GM10248 (cell line): ENCODE measurements at places on chromosomes 2 and 18.

GRCh38 chr18:8895987-8896619 is 190.7 kb downstream of the MTCL1 start:
- no peak for DNase-seq

DNA sequence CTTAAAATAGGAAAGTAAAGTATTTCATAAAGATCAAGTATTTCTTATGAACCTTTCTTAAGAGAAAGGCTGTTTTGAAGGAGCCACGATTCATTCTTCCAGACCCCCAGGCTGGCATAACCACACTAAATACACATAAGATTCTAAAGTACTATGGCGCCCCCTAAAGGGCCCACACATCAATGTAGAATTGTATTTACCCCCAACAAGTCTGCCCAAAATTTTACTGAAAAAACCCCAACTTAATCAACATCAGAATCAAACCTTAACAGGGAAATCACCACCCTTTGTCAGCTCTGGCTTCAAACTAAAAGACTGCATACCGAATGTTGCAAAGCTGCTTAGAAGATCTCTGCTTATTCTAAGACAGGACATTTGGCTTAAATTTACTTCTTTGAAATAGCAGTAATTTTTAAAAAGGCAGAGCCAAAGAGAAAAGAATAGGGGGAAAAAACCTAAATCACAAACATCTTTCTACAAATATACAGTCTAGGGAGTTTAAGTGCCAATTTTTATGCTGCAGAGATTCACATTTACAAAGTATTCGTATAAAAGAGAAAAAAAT is 20.4 kb upstream of the BCL2 start:
- DNase-seq: no peak

- no peak for DNase-seq
These were observed 11.0 kb upstream of the LRRFIP1 start for GRCh38 chr2:237616373-237616733.

- no peak for DNase-seq
These were observed 594 bp downstream of the RAD51AP2 start for GRCh38 chr2:17517481-17518211.

DNA sequence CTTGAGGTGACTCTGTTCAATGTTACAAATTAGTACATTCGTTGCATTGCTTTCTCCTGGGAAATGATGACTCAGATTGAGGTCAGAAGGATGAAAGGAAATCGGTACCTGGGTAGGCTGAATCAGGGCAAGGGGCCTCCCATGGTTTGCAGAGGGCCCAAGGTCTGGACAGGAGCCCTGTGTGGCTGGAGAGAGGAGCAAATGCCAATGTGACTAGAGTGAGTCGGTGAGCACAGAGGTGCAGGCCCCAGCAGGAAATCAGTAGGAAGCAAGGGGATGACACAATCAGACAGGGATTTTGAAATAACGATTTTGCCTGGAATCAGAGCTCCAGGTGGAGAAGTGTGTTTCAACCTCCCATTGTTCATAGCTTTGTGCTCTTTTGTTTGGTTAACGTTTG is 118.9 kb downstream of the CCDC102B start:
- no peak for DNase-seq

GRCh38 chr2:55150834-55151233 is 81.3 kb downstream of the CLHC1 start:
- DNase-seq: peak; percentile 64

- DNase-seq: no peak
These were observed 114.5 kb upstream of the SMAD2 start for GRCh38 chr18:48044944-48045343.

GRCh38 chr18:42275949-42276730 is 321.1 kb downstream of the PIK3C3 start:
- no peak for DNase-seq

DNA sequence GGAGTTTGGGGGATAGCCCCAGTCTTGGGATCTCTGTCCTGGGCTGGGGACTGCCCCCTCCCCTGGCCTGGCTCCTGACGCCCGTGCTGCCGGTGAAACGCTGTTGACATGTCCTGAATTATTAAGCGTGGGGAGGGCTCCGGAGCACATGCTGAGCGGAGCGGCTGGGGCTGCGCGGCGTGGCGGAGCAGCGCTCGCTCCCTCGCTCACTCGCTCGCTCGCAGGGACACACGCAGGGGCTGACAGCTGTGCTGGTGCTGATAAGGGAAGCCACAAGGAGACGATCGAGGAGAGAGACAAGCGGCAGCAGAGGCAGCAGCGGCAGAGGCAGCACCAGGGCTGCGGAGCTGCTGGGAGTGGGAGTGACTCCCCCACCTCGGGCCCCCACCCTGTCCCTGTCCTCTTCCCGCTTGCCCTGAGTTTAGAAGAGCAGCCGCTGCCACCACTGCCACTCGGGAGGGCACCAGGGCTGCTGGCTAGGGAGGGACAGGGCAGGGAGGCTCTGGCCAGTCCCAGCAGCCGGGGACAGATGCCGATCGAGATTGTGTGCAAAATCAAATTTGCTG is at the start of gene ASIC4:
Gene ASIC4, plus strand, starts transcription at position 287 of the 566 bp plus-strand sequence. Its CDS starts 243 bp downstream, at position 530.
- DNase-seq: no peak

- DNase-seq: no peak
These were observed 91.8 kb downstream of the SKA1 start for GRCh38 chr18:50466634-50467033.

DNA sequence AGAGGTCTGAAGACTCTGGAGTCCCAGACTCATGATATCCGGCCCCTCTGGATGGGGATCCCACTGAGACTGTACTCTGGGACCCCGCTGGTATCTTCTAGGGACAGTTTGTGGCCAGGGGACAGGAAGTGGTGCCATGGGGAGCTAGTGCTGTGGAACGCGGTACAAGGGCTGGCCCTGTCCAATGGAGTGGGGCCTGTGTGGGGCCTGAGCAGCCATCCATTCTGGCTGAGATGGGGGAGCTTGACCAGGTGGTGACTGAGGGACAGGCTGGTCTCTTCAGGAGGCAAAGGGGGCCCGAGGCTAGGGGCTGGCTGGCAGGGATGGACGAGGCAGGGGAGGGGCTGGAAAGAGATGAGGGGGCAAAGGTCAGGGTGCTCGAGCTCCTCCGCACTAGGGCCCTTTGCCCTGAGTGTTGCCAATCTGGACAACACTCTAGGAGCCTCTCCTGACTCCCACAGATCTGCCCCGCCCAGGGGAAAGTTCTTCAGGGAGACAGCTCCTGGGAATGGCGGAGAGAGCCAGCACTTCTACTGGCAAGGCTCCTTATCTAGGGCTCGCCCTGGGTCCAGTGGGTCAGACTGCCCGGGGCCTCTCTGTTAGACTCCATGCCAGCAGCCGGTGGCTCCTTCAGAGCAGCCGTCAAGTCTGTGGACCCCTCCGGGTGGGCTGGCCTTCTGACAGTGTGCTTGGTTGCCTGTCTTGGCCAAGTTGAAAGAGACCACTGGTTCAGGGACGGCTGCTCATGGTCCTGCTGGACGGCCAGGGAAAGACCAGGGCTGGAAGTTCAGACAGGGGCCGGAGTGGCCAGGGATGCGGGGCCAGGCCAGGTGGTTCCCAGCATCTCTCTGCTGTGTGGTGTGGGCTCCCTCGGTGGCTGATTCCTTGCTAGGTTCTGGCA is 12.3 kb downstream of the MALL start:
- no peak for DNase-seq

GRCh38 chr2:77487074-77487803 is 34.9 kb downstream of the LRRTM4 start:
- DNase-seq: no peak

DNA sequence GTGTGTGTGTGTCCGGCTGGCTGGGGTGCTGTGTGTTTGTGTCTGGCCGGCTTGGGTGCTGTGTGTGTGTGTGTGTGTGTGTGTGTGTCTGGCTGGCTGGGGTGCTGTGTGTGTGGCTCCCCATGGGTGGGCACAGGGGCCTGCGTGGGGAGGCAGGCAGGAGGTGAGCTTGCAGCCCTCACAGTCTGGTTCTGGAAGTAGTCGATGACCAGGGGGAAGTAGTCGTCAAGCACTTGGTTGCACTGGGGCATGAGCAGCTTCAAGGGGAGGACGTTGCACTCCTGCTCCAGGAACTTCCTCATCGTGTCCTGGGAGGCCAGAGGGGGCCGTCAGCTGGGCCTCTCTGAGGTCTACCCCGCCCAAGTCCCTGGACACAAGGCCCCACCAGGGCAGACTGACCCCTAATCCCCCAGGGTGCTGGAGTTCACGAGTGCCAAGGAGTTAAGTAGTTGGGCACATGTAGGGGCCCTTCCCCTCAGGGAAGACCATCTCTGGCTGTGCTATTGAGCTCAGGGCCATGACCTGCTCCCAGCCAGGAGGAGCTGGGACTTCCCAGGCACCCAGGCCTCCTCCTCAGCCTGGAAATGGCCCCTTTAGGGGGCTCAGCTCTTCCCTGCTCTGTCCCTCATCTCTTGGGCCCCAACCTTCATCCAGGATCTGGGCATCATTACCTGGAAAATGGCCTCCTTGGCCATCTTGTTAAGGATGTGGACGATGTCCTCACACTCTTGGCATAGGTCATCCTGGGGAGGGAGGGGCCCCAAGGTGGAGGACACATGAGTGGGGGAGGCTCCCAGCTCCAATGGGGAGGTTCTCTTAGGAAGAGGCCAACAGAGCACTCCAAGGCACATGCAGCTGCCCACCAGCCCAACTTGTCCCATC is 1.3 kb downstream of the SFTPB start:
- no peak for DNase-seq

GRCh38 chr18:23871410-23871809 is 143.1 kb upstream of the TTC39C start:
- DNase-seq: no peak

- DNase-seq: no peak
These were observed 99.4 kb downstream of the WDSUB1 start for GRCh38 chr2:159187106-159187505.

DNA sequence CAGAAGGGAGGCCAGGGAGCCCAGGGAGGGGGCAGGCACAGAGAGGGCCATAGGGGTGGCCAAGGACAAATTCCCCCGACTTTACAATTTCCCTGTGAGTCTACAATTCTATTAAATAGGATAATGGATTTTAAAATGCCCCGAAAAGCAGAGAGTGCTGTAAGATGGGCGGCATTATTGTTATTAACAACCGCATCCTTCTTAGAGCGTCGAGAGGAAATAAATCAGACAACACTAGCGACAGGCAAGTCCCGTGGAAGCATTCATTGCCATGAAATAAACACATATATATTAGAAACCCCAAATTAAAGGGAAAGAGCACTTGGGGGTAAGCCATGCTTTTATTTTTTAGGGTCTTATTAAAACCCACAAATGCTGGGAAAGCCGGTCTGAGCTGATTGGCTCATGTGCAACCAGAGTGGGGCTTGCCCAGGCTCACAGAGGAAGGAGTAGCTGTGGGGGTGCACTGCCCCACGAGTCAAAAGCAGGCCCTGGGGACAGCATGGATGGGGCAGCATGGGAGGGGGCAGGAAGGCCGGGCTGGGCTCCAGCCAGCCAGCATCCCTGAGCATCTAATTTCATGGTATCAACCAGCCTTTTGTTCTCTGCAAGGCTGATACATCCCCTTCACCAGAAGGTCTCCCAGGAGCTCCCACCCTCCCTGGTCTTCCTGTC is 187.1 kb downstream of the CELF4 start:
- no peak for DNase-seq

DNA sequence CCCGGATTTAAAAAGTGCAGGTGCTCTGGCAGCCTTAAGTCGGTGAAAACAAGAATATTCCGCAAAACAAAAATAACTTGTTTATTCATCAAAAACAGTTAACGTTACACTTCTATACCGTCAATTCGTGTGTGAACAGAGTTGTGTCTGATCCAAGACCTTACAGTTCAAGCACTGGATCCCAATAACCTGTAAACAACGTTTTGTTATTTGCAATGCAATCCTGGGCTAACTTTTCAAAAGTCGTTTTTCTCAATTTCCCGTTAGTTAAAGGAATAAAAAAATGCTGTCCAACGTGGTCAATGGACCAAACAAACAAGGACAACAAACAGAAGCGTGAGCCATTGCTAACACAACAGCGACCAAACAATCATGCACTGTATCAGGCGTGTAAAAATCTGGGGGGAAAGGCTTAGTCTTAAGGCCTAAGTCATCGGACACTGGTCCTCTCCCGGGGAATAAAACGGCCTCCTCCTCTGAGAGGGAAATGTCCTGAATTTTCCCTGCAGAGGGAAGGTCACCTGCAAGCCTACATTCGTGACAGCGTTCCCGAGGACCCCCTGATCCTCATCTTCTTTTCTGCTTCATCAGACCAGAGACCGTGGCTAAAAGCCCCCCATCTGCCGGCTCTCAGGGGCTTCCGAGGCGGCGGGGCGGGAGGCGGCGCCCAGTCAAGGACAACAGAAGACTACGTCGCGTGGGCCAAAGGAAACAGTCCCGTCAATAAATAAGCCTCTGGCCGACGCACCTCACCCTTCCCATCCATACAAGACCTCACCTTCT is 490 bp downstream of the NDUFS1 start:
- no peak for DNase-seq

DNA sequence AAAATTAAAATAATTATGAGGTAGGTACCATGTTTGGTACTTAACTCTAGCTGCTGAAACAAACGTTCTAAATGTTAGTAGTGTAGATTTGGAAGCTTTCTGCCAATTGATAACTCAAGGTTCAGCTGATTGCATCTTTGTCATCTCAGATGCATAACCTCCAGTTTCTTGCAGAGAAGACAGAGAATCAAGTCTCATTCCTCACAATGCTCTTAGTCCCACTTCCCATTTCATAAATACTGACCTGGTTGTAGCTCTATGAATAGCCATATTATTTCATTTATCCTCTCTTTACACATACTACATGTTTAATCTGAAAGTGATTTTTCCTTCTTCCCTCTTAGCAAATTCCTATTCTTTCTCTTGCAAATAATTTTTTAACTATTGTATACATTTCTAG is 178.5 kb upstream of the SETBP1 start:
- no peak for DNase-seq

- DNase-seq: no peak
These were observed 232.8 kb downstream of the GALR1 start for GRCh38 chr18:77482190-77483085.

DNA sequence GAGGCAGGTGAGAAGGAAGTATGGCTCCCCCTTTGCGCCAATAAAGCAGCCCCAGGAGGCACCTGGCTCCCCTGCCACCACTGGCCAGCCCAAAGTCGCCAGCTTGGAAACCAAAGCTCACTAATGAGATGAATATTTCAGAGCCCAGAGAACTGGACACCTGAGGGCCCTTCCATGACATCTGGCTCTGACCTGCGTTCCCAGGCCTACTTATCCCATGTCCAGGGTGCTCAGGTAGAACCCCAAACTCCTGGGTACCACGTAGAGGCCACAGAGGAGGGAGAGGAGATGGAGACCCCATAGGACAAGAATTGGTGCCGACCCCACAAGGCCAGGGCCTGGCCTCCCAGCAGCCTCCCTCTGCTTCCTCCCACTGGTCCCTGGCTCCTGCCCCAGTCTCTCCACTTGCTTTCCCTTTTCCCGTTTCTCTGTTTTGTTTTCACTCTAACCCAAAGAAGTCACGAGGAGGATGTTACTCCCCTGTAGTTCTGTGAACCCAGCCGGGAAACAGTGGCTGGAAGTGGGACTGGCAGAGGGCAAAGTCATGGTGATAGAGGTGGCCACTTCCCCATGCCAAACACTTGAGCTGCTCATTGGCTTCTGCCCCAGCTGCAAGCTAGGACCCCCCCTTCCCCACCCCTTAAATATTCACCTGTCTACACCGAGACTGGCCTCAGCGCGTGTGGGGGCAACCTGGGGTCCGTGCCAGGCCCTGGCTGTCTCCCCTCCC is 820 bp downstream of the TMBIM1 start:
- DNase-seq: no peak

GRCh38 chr18:22465859-22466457 is 48.2 kb upstream of the CTAGE1 start:
- DNase-seq: no peak

- no peak for DNase-seq
These were observed 82.4 kb upstream of the PHLPP1 start for GRCh38 chr18:62632788-62633455.

GRCh38 chr2:169673106-169673505 is 21.1 kb downstream of the CFAP210 start:
- DNase-seq: no peak
